ENCODE measurements at places on chromosomes 3 and 15. TPM values are rescaled to one million over a fixed set of nuclear protein-coding genes. Genes with fewer than 3 reads are reported as not detected.

Gene TRIM42
- not detected for total RNA-seq

Gene CLDN1
- total RNA-seq: 86.0 TPM

DNA sequence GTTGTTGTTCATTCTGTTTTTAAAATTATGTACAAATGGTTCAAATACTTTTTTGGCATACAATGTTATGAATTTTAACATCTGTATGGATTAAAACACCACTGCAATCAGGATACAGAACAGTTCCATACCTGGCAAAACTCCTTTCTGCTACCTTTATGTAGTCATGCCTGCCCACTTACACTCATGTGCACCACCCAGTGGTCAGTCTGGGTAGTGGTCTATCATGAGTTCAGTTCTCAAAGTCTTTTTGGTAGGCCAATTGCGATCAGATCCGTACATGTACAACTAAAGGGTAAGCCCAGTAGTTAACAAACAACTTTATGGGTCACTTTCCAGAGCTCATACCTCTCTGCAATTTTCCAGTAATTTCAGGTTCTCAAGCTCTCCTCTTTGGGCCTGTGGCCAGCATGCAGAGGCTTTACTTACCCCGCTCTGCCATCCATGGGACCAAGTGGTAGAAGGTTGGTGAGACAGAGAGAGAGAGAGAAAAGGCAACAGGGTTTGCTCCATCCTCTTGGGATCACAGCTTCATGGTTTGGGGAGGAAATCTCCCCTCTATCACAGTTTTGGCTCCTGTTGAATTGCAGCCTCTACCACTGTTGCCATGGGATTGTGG lies 63.9 kb upstream of the FAM98B start:
- H3K27ac ChIP-seq: no peak overlapping the region
- no peaks in the 10 kb centered on the region for H3K27me3 ChIP-seq
- H3K36me3 ChIP-seq: no peaks in the 10 kb centered on the region
- H3K4me3 ChIP-seq: no peak overlapping the region
- peak; percentile 67 for DNase-seq
- H3K4me1 ChIP-seq: no peaks in the 10 kb centered on the region

DNA sequence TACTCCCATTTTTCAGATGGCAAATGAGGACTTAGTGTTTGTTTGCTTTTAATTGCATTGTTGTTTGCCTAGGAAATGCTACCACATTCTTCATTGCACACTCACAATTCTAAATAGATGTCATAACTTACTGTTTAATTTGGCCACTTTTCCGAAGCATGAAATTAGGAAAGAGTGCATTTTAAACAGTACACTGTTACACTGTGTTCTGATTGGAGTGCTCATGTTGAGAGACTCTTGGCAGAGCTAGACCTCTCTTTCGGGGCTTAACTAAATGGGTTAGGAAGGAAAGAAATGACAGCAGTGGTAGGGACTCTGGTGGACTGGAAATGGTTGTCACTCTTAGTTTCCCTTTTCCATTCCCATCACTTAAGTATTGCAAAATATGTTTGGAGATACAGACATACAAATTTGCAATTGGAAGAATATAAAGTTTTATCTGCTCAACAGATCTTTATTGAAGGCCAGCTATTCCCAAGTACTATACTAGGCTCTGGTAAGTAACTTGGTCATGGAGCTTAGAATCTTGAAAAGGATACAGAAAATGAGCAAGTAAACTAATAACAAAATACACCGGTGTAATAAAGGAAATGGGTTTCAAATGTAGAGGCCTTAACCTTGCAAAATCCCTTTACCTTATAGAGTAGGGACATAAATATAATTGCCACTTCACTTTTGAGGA lies 90.2 kb downstream of the DCUN1D1 start:
- no peak for DNase-seq
- H3K27me3 ChIP-seq: no peaks in the 10 kb centered on the region
- H3K4me3 ChIP-seq: no peak overlapping the region
- H3K4me1 ChIP-seq: no peaks in the 10 kb centered on the region
- H3K27ac ChIP-seq: no peak overlapping the region

GRCh38 chr15:81265256-81265943 lies 58.5 kb downstream of the STARD5 start:
- no peaks in the 10 kb centered on the region for H3K27me3 ChIP-seq
- DNase-seq: no peak
- no peaks in the 10 kb centered on the region for H3K36me3 ChIP-seq
- H3K4me1 ChIP-seq: peaks cover 9% of the 10 kb centered on the region

DNA sequence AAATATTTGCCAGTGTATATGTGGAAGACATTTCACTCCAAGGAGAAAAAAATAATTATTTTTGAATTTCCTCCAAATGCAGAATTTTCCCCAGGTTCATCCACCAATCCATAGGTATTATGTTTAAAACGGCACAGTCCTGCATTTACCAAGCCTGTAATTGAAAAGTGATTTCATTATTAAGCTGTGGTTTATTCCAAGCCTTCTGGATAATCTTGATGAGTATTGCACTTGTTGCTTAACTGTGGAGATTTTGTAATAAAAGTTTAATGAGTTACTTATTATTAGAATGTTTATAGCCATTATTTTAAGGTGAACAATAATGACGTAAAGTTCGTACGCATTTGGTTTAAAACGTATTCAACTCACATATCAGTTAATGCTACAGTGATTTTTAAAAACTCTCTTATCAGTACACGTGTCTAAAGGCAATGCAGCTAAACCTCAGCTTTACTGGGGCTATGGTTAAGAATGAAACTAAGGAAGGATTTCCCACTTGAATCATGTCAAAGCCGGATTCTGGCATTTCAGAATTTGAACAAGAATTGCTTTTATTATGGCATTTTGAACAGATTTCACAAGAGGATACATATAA lies 283.9 kb downstream of the MECOM start:
- no peaks in the 10 kb centered on the region for H3K4me1 ChIP-seq
- H3K36me3 ChIP-seq: no peaks in the 10 kb centered on the region
- H3K27ac ChIP-seq: peak overlapping the region; percentile 60

- no peak overlapping the region for H3K4me3 ChIP-seq
- no peaks in the 10 kb centered on the region for H3K36me3 ChIP-seq
- H3K4me1 ChIP-seq: no peaks in the 10 kb centered on the region
- no peak overlapping the region for H3K27ac ChIP-seq
- H3K27me3 ChIP-seq: no peaks in the 10 kb centered on the region
Observed at GRCh38 chr3:77685713-77686112, 645.8 kb downstream of the ROBO2 start.

DNA sequence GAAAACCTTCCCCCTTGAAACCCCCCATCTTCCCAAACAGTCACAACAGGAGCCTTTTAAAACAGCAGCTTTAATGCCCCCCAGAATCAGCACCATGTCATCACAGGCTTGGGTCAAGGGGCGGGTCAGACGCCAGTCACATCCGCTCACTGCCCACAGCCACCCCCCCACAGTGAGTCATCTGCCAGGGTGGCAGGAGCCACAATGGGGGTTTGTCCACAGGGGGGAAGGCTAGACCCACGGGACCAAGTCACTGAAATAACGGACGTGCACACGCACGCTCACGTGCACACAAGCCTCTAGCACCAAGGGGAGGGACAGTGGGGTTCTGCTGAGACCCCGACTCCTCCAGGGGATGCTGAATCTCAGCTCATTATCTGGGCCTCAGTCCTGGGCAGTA lies 441 bp upstream of the UCN2 start:
- DNase-seq: no peak
- H3K36me3 ChIP-seq: no peaks in the 10 kb centered on the region
- no peaks in the 10 kb centered on the region for H3K27me3 ChIP-seq
- no peak overlapping the region for H3K4me3 ChIP-seq
- H3K27ac ChIP-seq: no peak overlapping the region

DNA sequence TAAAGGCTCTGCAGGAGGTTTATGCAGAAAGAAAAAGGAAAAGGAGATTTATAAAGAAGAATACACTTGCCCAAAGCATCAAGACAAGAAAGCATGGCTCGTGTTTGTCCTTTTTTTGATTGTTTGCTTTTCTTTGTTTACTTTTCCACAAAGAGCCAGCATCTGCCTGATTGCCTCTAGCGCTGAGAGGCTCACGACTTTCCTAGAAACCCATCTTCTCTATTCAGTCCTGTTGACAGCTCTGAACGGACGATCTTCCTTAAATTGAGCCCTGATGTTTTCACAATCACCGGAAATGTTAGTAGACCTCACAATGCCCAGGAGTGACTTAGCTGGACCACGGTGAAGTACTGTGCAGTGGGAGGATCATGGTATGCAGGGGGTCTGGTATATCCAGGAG lies 12.4 kb downstream of the GP5 start:
- H3K4me1 ChIP-seq: no peaks in the 10 kb centered on the region
- DNase-seq: no peak
- no peak overlapping the region for H3K4me3 ChIP-seq
- H3K27ac ChIP-seq: no peak overlapping the region
- no peaks in the 10 kb centered on the region for H3K27me3 ChIP-seq
- no peaks in the 10 kb centered on the region for H3K36me3 ChIP-seq

GRCh38 chr3:24311881-24312280 lies 182.8 kb downstream of the THRB start:
- H3K27ac ChIP-seq: no peak overlapping the region
- no peak for DNase-seq
- no peaks in the 10 kb centered on the region for H3K27me3 ChIP-seq

Measured in kidney (tissue), 22 donors.